OCI-M1 (cell line): ENCODE measurements at places on chromosomes 1 and 21.
A peak's percentile ranks its signal among the peaks of the same experiment; 100 is the strongest.

DNA sequence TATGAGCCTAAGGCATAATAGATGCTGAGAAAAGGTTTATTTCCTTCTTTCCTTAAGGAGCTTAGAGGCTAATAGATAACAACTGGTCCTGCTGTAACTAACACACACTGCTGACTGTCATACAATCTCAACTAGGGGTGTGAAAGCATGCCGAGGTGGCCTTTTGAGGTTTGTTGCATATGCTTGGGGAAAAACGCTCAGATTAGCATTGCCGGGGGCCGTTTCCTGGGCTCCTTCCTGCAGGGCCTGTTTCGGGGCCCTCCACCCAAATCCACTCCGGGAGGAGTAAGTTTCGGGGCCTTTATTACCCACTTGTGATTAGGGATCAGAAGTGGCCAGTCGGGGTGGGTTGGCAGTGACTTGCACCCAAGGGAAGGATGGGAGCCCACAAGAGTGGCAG is 27.2 kb upstream of the RCSD1 start:
- no peak for DNase-seq

DNA sequence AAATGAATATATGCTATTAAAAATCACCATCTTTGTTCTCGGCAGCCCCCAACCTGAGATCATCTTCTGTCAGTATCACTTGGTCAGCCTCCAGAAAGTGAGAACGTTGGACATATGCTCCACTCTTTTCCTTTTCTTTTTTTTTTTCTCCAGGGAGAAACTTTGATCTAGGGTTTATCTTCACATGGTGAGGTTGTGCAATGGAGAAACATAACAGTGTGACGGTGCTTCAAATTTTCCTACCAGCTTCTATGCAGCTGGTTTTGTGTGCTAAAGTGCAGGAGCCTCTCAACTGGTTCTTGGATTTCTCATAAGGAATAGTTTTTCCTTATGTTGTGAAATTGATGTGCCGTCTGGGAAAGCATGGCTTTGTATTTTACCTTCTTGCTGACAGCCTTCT is 1202.9 kb downstream of the NCAM2 start:
- DNase-seq: no peak

GRCh38 chr21:42786884-42787283 is 92.5 kb downstream of the WDR4 start:
- no peak for DNase-seq

DNA sequence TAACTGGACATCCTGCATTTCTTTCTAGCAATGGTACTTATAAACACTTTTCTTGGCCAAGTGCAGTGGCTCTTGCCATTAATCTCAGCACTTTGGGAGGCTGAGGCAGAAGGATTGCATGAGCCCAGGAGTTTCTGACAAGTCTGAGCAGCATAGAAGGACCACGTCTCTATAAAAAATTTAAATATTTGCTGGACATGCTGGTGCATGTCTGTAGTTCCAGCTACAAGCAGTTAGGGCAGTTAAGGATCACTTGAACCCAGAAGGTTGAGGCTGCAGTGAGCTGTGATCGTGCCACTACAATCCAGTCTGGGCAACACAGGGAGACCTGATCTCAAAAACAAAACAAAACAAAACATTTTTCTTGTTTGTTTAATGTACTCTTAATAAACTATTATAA is 434.0 kb downstream of the PLA2G4A start:
- DNase-seq: no peak

GRCh38 chr1:20634594-20635084 is 1.4 kb downstream of the PINK1 start:
- DNase-seq: peak; percentile 80

DNA sequence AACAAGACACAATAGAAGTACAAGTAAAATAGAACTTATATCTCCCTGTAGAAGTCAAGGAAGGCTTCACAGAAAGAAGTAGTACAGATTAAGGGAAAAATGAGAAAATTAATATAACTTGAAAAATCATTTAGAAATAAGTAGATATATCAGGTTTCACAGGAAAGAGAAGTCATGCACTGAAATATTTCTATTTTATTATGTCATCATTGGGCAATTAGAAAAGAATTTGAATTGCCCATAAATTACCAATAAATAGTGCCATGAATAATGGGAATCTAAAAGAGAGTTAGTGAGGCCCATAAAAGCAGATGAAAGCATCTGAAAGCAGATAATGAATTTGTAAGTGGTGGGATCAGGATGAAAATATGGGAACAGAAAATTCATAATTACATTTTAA is 1597.8 kb downstream of the PLA2G4A start:
- DNase-seq: no peak

DNA sequence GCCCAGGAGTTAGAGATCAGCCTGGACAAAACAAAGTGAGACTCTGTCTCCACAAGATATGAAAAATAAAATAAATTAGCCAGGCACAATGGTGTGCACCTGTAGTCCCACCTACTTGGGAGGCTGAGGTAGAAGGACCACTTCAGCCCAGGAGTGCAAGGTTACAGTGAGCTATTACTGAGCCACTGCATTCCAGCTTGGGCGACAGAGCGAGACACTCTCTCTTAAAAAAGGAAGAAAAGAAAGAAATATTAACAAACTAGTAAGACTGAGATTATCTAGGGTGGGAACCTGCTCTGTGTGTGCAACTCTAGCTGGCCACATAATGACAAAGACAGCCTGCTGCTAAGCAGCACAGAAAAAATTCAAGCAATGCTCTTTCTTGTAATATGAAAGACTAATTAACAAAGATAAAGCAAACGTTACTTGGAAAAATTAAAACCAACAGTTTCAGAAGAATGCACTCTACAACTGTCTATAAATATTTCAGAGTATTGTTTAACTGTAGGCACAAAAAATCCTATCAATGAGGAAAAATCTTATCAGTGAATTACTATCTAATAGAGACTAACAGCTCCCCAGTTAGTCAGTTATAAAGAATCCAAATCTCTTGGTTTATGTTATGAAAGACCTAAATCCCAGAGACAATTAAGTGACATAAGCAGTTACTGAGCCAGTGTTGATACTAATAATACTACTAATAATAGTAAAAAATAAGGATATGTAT is 74.5 kb downstream of the ENAH start:
- DNase-seq: no peak

GRCh38 chr1:155137154-155137949 is 1.7 kb downstream of the SLC50A1 start:
- peak; percentile 32 for DNase-seq

- no peak for DNase-seq
Measured at GRCh38 chr1:197464044-197464443, 196.0 kb downstream of the CRB1 start.

- no peak for DNase-seq
Measured at GRCh38 chr1:83024251-83024767, 974.6 kb downstream of the TTLL7 start.

DNA sequence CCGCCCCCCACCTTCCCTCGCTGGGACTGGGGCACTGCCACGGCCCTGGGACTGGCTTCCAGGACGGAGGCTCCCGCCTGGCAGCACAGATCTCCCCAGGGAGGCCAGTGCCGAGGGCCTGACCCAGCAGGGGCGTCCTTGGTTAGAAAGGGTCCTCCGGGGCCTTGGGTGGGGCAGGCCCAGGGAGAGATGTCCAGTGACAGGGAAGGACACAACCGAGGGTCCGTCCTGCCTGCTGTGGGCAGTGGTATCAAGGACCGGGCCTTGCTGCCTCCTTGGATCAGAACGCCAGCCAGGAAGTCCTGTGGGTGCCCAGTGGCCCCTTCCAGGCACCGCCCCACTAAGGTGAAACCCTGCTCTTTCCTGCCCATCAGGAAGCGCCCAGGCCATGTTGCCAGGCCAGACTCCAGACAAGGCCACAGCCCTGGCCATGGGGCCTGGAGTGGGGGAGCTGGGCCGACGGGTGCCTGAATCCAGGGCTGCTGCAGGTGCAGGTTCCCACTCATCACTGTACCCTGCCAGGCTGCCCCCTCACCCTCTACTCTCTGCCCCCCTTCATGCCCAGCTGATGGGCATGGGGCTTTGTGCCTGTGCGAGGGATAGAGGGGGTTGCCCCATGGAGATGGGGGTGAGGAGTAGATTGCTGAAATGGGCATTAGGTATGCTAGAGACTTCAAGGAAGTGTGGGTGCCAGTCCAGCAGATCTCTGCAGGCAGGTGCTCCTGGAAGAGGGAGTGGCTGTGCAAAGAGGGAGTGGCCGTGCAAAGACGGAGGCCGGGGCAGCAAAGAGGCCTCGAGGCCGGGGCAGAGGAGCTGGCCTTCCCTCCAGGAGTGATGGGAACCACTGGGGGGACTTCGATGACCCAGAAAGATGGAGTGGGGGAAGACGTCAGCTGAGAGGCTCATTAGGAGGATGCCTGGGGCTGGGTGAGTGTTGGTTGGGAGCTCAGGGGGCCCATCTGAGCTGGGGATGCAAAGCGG is 2.2 kb upstream of the PRKCZ start:
- no peak for DNase-seq

- DNase-seq: no peak
Measured at GRCh38 chr1:33007190-33008050, 29.3 kb downstream of the AK2 start.

GRCh38 chr21:45300786-45301520 is 13.3 kb upstream of the POFUT2 start:
- DNase-seq: no peak

DNA sequence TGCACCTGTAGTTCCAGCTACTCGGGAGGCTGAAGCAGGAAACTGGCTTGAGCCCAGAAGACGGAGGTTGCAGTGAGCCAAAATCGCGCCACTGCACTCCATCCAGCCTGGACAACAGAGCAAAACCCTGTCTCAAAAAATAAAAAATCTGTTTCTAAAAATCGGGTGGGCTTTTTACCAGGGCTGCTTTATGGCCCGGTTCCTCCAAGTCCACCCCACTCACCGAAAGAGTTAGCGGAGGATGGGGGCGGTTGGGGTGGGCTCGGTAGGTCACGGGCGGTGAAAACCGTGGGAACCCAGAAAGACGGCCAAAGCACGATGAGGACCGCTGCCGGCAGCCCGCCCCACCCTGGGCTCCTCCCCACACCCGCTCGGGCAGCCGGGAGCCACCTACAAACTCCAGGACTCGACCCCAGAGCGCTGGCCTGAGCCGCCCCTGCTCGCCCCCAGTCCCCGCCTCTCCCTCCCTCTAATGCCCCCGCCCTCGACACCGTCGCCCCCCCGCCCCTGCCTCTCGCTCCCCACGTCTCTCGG is 846 bp upstream of the PER3 start:
- DNase-seq: peak; percentile 53

- peak; percentile 89 for DNase-seq
Measured at GRCh38 chr1:153494976-153495535, 34.6 kb upstream of the S100A7 start.

GRCh38 chr1:47687631-47688460 is 250.0 kb downstream of the FOXD2 start:
- no peak for DNase-seq

GRCh38 chr21:46414965-46415275 is 43.8 kb upstream of the DIP2A start:
- no peak for DNase-seq

GRCh38 chr1:170518965-170519364 is 13.0 kb upstream of the GORAB start:
- no peak for DNase-seq

GRCh38 chr1:202599669-202600431 is 110.4 kb downstream of the SYT2 start:
- peak; percentile 77 for DNase-seq

DNA sequence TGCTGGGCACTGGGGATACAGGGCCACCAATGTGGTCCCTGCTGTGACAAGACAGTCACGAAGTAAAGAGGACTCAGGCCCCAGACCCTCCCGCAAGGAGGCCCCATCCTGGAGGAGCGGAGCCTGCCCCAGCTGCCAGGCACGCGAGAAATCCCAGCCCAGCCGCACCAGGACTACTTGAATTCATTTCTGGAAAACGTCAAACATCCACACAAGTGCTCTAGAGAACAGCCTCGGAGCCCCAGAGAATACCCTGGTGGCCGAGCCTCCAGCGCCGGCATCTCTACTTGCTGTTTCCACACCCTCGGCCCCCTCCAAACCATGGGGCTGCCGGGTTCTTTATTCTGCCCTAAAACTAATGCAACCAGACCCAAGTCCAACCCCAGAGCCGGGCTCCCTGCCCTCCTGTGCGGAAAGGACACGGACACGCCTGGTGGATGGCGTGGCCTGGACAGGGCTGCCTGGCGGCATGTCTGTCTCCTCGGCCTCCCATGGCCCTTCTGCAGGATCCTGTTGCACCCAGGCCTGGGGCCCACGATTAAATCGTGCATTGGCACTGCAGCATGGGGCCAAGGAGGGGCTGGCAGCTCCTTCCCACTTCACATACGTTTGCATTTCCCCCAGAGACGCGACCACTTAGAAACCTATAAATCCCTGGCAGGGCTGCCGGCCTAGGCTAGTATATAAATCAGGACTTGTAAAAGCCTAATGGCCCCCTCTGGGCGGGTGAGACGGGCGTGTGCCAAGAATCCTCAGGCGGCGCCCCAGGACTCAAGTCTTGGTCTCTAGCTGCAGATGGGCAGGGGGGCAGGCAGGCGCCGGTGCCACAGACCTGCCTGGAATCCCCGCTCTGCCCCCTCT is 41.2 kb downstream of the DMRTB1 start:
- DNase-seq: no peak

GRCh38 chr1:1432274-1432950 is 3.1 kb upstream of the VWA1 start:
- DNase-seq: no peak

GRCh38 chr21:16837321-16837720 is 675.5 kb upstream of the CXADR start:
- no peak for DNase-seq

- DNase-seq: no peak
Measured at GRCh38 chr1:54403405-54403804, 2.8 kb downstream of the SSBP3 start.

- DNase-seq: no peak
Measured at GRCh38 chr1:156203331-156203730, 9.4 kb downstream of the SLC25A44 start.

- DNase-seq: no peak
Measured at GRCh38 chr1:66876664-66877063, 48.0 kb downstream of the DNAI4 start.
